ENCODE measurements at places on chromosomes 13 and 19. TPM values are rescaled to one million over a fixed set of nuclear protein-coding genes. Genes with fewer than 3 reads are reported as not detected.

Gene PDE4A
- total RNA-seq: 11.0 TPM

Gene ZNF844
- 21.3 TPM for total RNA-seq

Gene KLF5
- total RNA-seq: 83.6 TPM

Gene TEX29
- total RNA-seq: 1.6 TPM

Gene SMIM44
- not detected for total RNA-seq

Gene LYPD3
- 1.6 TPM for total RNA-seq

Gene ZNF221
- 12.2 TPM for total RNA-seq

Gene ADPRHL1
- 14.5 TPM for total RNA-seq

Gene NLRP5
- total RNA-seq: not detected

Gene ZNF135
- total RNA-seq: 11.0 TPM

Gene ZNF793
- 10.6 TPM for total RNA-seq

Gene CERS1
- total RNA-seq: 19.7 TPM

Gene MAG
- 82.2 TPM for total RNA-seq

Gene BCAM
- total RNA-seq: 164 TPM

Gene SMIM17
- total RNA-seq: 0.85 TPM

Gene PSG3
- total RNA-seq: not detected

Gene ARHGAP33
- total RNA-seq: 26.8 TPM

Gene LIPE
- total RNA-seq: 34.0 TPM

Gene FPR3
- 8.8 TPM for total RNA-seq

Gene ATP8A2
- 1.2 TPM for total RNA-seq

Gene RGCC
- 138 TPM for total RNA-seq

Gene KLHL1
- total RNA-seq: not detected

Gene MYPOP
- total RNA-seq: 8.6 TPM

Gene PNMA8A
- total RNA-seq: 9.3 TPM

Gene OVOL3
- total RNA-seq: not detected

Gene CEACAM16
- total RNA-seq: not detected

Gene ATP4A
- not detected for total RNA-seq

Gene GFY
- total RNA-seq: not detected

Gene FBL
- 132 TPM for total RNA-seq

Gene USHBP1
- 9.6 TPM for total RNA-seq

Gene PEAK3
- 0.71 TPM for total RNA-seq

Gene LILRB1
- total RNA-seq: 10.7 TPM

Gene SBSN
- total RNA-seq: not detected

Gene PNMA8B
- total RNA-seq: 3.6 TPM

Gene LRRC63
- total RNA-seq: 0.49 TPM

Gene TMC4
- total RNA-seq: 2.9 TPM

Gene TMEM150B
- 5.1 TPM for total RNA-seq
